ENCODE measurements at places on chromosomes 1 and 21. TPM values are rescaled to one million over a fixed set of nuclear protein-coding genes. Genes with fewer than 3 reads are reported as not detected.

The URB2 gene
- not detected for total RNA-seq

The ATP1B1 gene
- total RNA-seq, result 507 TPM

The TNFRSF18 gene
- total RNA-seq, result not detected

The PYHIN1 gene
- not detected for total RNA-seq

The DEPDC1 gene
- total RNA-seq, result not detected

The PPIAL4G gene
- not detected for total RNA-seq

The FALEC gene
- total RNA-seq, result not detected

The KAZN gene
- 1.2 TPM for total RNA-seq

The APH1A gene
- total RNA-seq, result 49.1 TPM

The RASSF5 gene
- 7.0 TPM for total RNA-seq

The S100A7 gene
- total RNA-seq, result not detected

The AGMAT gene
- total RNA-seq, result 9.8 TPM

The NTMT2 gene
- not detected for total RNA-seq

The OLFM3 gene
- not detected for total RNA-seq

The KRTAP10-5 gene
- total RNA-seq, result not detected

The LRRC7 gene
- total RNA-seq, result not detected

The AMY2B gene
- total RNA-seq, result 10.0 TPM

The RGL1 gene
- 13.4 TPM for total RNA-seq

The TSSK3 gene
- not detected for total RNA-seq

The ITLN2 gene
- not detected for total RNA-seq

The TRABD2B gene
- not detected for total RNA-seq

The PLA2G4A gene
- total RNA-seq, result 17.8 TPM

The PDE9A gene
- total RNA-seq, result 11.9 TPM

The AVPR1B gene
- total RNA-seq, result 1.3 TPM

The CLIC4 gene
- 158 TPM for total RNA-seq

The SRGAP2 gene
- total RNA-seq, result 15.6 TPM

All from stomach (tissue), 19 donors.